ENCODE measurements at places on chromosomes 6 and 20. TPM values are rescaled to one million over a fixed set of nuclear protein-coding genes. Genes with fewer than 3 reads are reported as not detected.

- no peak for DNase-seq
Measured at GRCh38 chr20:48949304-48950170, 28.0 kb downstream of the ARFGEF2 start.

DNA sequence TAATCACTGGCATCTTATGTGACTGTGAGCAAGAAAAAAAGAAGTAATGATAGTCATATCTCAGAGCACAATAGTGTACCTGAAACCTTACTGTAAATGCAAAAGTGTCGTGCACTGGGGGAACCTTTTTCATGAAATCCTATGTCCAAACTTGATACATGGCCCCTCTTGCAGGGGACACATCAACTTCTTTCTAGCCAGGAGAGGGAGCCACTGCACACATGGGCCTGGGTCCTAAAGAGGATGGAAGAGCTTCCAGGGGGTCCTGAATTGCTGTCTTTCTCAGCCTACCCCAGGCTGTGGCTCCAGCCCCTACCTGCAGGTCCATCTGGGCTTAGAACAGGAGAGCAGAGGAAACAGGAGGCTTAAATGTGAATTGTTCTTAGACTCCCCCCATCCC is 165.7 kb downstream of the SOD2 start:
- no peak for DNase-seq

DNA sequence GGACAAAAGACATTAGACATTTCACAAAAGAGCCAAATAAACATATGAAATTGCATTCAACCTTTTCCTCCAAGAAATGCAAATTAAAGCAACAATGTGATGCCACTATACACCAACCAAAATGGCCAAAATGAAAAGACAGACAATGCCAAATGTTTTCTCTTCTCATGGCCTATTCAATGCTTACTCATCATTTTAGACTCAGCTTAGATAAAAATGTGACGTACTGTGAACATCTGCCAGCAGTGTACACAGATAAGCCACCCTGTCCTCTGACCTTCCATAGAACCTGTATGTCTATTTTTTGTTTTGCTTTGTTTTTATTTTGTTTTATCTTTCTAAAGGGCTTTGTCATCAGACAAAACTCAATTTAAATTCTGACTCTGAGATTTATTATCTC is 385.2 kb downstream of the FRK start:
- DNase-seq, result no peak

DNA sequence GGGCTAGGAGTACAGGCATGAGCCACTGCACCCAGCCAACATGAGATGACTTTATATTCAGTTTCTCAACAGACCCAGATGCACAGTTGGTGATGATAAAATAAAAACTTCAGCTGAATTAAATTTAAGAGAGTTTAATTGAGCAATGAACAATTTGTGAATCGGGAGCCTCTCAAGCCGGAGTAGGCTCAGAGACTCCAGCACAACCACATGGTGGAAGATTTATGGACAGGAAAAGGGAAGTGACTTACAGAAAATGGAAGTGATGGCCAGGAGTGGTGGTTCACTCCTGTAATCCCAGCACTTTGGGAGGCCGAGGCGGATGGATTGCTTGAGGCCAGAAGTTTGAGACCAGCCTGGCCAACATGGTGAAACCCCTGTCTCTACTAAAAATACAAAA is 10.4 kb upstream of the BCAS4 start:
- no peak for DNase-seq

DNA sequence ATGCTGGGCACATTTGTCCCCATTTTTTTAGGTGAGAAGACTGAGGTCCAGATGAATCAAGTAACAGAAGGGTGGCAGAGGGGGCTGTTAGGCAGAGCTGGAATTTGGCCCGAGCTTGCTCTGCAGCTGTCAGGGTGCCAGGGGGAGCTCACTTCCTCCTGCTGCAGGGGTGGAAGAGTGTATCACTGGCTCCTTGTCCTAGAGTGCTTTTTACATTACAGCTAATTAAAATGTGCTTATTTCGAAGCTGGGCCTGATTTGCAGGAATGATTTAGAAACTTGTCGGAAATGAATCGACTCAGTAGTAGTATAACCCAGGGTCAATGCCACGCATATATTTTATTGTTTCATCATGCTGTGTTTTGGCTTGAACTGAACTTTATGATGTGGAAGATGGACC is 11.1 kb downstream of the TOX2 start:
- DNase-seq, result no peak

DNA sequence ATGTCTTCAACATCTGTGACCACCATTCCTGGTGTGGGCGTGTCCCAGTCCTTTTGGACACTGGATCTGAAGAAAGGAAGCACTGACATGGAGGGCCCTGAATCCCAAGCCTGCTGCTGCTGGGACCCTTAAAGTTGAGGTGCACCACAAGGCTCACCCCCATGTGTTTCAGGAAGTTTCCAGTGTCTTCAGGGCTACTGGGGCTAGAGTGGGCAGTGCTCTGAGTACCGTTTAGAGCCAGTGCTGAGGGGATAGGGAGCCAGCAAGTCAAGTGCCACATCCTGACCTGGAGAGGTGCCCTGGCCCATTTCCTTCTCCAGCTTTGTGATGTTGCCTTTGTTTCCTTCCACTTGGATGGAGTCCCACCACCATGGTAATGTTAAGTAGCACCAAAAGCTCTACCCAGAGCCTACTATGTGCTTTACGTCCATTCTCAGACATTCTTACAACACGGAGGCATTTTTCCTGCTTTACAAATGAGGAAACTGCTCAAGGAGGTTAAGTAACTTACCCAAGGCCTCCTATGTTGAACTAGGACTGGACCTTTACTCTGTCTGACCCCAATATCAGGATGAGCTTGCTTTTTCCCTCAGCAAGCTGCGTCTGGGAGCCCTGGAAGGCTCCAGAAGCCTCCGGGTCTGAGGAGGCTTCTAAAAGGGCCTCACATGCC is 552 bp upstream of the DEF6 start:
- no peak for DNase-seq

GRCh38 chr6:56222499-56222898 is 24.9 kb downstream of the COL21A1 start:
- no peak for DNase-seq

GRCh38 chr6:14306151-14306906 is 188.8 kb downstream of the CD83 start:
- no peak for DNase-seq

Gene C6orf132
- total RNA-seq, result 2.5 TPM

DNA sequence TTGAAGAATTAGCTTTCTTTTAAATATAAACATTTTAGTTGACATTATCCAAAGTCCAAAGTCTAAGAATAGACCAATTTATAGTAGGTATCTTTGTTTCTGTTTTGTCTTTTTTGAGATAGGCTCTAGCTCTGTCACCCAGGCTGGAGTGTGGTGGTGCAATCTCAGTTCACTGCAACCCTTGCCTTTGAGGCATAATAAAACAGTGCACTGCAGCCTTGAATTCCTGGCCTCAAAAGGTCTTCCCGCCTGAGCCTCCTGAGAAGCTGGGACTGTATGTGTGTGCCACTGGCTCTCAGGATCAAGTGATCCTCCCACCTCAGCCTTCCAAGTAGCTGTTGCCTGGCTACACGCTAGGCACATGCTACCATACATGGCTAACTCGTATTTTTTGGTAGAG is 135.4 kb downstream of the REV3L start:
- DNase-seq, result no peak

DNA sequence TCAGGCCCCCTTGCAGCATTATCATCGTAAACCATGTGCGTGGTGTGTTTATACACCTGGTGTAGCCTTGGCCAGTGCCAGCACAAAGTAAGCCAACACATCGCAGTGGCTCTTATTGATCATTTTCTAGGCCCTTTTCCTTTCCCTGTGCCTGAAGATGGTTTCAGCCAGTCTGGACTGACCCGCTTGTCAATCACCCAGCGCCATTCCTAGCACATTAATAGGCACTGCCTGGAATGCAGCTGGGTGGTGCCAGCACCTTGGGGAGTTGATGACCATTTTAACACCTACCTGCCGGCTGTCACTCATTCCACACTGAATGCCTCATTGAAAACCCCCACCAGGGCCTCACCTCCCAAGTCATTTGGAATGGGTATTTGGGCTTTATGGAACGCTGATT is 4.9 kb upstream of the UQCC2 start:
- no peak for DNase-seq

- DNase-seq, result no peak
Measured at GRCh38 chr6:35706468-35706867, 17.8 kb upstream of the FKBP5 start.

Gene LBP
- 30.0 TPM for total RNA-seq

- DNase-seq, result no peak
Measured at GRCh38 chr20:753136-753535, 15.2 kb downstream of the SLC52A3 start.

Gene WFDC10B
- total RNA-seq, result not detected

- DNase-seq, result no peak
Measured at GRCh38 chr6:9401960-9402359, 966.6 kb upstream of the SLC35B3 start.

GRCh38 chr6:133431031-133431430 is 189.9 kb downstream of the EYA4 start:
- no peak for DNase-seq

Gene ADGB
- not detected for total RNA-seq

DNA sequence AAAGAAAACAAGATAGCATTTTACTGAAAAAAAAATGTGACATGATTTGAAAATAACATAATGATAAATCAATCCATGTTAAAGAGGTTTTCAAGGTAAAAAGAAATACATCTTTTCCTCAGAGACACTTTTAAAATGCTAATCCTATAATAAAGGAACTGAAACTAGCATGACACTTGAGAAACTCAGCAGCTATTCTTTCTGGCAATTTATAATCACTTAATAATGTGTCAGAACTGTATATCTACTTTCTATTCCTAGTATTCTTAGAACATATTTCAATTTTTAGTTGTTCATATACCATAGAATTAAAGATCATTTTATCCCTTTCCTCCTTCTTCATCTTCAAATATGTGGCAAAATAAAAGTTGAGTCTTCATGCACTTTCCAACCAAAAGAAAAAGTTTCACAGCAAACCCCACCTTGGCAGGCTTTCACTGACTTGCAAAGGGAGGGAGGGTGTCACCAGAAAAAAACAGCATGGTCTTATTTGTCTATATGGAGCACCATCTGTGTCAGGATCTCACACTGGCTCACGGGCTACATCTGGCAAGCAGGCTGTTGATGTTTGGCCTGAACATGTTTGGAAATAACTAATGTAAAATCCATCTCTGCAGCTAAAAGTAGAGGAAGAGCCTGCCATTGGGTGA is 48.5 kb downstream of the FHL5 start:
- DNase-seq, result no peak

DNA sequence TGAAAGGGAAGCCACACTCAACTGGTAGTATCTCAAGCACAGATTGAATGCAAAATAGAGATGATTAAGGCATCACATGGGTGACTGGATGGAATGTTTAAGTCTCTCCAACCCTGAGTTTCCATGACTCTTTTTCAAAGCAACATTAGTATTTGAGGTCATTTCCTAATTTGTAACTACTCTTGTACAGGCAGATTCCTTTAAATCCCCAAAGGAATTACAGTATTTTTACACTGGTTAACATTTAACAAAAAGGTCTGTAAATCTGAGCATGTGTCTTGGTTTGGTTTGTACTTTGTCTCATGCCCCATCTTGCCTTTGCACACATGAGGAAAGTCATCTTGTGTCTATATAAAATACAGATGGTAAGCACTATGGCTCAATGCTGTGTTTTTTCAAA is 15.1 kb downstream of the RMND1 start:
- no peak for DNase-seq

GRCh38 chr6:169253337-169254238 is at the start of gene THBS2:
TSS of gene THBS2 (minus strand) at chr6:169253846. CDS start at chr6:169250784, 3,062 bp downstream.
- peak; percentile 66 for DNase-seq

- no peak for DNase-seq
Measured at GRCh38 chr6:111057074-111057752, 30.1 kb upstream of the SLC16A10 start.

Gene ZC2HC1B
- not detected for total RNA-seq

DNA sequence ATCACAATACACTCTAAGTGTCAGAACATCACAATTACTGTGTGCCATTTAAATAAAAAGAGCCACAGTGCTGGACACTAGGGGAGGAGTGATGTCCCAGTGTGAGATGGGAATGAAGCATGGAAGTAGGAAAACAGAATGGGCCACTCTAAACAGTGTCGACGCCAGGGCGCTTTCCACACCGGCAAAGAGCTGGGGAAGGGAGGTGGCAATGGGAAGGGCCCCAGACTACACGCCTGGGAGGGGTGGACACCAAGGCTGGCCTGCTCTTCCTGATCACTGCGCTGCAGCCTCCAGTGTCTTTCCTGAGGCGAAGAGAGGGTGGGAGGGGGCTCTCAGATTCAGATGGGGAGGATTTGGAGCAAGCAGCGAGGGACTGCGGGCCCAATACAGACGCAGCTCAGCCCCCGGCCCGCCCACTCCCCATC is 75.9 kb downstream of the ERMARD start:
- DNase-seq, result no peak

Gene ULBP2
- total RNA-seq, result not detected

DNA sequence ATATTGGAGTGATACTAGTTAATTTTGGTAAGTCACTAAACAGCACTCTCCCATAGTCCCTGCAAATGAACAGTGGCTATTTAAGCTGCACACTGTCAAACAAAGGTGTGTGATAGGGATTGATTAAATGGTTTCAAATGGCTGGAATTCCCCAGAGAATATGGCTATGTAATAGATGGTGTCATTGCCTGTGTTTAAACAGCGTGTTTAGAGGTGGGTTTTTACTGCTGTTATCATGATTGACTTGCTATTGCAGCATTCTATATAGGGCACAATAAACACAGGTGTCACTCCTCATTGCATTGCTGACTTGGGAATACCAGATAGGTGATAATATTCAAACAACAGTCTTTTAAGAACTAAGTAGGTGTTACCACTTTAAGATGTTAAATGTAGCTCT is 171.7 kb upstream of the MAN1A1 start:
- DNase-seq, result no peak

Gene TNXB
- 547 TPM for total RNA-seq

DNA sequence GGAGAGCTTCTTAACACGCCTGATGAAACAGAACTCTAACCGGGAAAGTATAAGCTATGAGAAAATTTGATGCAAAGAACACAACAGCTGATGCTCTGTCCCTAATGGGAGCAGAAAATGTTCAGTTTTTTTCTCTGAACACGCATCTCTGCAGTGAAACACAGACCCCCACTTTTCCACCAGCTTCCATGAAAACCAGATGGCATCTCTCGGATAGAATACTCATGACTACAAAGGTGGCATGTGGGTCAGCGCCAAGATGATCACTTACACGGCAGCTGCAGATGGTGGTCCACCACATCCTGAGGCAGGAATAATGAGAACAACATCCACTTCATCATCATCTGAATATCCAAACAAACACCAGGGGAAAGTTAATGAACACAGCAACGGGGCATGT is 85.2 kb upstream of the CNR1 start:
- DNase-seq, result no peak

- no peak for DNase-seq
Measured at GRCh38 chr20:51579137-51579536, 36.6 kb upstream of the NFATC2 start.

Gene LTA
- not detected for total RNA-seq

Gene FRMD1
- 14.4 TPM for total RNA-seq

DNA sequence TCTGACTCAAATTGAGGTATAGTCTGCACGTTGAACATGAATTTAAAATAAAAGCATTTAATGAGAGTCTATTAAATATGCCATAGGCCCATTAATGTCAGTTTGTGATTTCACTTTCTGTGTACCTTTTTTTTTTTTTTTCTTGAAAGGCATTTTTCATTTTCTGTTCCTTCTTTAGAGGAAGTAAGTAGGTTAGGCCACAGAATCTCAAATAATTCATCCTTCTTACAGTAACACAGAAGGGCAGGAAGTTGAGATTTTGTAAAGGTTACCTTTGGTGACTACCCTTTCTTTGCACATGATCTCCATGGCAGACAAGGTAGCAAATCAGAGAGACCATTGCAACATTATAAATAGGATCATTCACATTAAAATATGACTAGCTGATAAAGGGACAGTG is 9.6 kb downstream of the L3MBTL3 start:
- no peak for DNase-seq
